ENCODE measurements at places on chromosomes 16 and 17.
A peak's percentile ranks its signal among the peaks of the same experiment; 100 is the strongest.

DNA sequence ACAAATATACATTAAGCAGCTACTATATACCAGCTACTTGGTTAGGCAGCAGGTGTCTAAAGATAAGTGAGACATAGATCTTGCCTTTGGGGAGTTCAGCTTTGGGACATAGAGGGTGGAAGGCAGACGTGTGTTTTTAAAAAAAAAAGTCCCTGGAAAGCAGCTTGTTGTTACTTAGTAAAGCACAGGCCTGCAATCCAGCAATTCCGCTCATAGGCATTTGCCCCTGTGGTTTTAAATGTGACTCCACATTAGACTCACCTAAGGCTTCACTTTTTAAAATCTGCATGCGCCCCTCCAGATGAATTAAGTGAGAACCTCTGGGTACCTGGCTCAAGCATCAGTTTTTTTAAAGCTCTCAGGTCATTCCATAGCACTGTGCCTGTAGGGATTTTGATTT is 7.2 kb upstream of the MLYCD start:
- DNase-seq: no peak

DNA sequence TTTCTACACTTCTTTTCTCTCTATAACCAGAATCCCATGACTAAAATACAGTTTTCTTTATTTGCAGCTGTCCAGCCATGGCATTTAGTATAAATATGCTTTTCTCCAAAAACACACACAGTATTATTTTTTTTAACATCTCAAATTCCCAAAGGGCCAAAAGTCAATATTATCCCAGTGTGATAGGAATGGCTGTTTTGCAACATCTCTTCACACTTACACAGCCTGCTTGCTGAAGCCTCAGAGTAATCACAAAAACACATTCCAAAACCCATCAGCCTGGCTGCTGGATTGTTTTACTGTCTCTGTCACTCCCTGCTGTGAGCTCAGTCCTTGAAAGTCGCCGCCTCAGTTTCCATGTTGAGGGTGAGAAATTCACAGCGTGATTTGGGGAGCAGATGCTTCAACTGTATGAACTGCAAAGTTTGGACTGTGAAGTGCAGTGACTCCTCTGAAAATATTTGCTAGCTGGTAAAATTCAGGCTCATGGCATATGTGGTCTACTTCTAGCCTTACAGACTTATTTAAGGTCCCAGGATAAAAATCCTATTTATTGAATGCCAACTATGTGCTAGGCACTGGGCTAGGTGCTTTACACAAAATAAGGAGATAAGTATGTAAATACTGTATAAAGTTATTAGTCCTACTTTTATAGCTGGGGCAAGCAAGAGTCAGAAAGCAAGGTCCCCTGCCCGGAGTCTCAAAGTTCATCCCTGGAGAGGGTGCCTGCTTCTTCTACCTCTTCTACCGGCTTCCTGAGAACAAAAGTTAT is 116.5 kb downstream of the SOCS1 start:
- no peak for DNase-seq

DNA sequence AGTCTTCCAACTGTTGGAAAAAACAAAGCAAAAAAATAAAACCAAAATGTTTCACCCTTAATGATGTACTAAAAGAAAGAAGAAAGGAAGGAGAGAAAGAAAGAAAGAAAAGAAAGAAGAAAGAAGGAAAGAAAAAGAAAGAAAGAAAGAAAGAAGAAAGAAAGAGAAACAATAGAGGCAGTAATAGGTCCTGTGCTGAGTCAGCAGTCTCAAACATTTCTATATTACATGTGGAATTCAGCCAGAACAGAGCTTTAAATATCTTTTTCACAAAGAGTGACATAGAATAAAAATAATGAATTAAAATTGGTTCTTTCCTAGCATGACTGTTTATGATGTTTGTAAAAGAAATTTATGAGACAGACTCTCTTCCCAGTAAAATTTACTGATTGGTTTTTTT is 1135.3 kb upstream of the CDH8 start:
- DNase-seq: no peak

DNA sequence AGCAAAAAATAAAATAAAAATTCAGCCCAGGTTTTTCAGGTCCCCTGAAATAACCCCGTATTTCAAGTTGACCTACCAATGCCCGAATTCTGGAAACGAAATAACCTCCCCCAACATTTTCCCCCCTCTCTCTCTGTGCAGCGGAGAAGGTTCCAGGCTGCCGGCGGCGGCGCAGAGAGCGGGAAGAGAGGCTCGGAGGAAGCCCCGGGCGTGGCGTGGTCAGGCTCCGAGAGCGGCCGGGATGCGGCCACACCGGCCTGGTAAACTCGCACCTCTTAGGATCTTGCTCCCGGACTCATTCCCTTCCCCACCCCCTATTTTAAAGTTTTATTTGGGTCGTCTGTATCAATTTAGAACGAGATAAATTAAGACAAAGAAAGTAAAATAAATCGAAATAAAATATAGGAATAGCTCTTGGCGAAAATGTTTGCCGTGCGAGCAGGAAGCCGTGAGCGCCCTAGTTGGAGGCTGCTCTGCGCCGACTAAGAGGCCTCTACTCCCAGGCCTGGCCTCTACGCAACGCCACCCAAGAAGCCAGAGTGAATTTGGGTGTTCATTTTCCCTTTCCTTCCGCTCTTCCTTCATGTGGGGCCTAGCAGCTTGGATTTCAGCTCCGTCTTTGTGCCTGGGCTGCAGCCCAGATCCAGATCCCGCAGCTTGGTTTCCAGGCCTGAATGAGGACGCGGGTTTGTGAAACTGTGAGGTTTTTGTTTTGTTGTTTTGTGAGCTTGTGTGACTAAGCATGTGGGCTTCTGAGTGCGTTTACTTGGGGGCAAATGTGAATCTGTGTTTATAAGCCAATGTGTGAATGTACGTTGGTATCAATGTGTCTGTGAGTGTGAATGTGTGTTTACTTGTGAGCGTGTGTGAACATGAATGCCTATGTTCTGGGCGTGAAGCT is 1.5 kb upstream of the HOXB6 start:
- DNase-seq: no peak

DNA sequence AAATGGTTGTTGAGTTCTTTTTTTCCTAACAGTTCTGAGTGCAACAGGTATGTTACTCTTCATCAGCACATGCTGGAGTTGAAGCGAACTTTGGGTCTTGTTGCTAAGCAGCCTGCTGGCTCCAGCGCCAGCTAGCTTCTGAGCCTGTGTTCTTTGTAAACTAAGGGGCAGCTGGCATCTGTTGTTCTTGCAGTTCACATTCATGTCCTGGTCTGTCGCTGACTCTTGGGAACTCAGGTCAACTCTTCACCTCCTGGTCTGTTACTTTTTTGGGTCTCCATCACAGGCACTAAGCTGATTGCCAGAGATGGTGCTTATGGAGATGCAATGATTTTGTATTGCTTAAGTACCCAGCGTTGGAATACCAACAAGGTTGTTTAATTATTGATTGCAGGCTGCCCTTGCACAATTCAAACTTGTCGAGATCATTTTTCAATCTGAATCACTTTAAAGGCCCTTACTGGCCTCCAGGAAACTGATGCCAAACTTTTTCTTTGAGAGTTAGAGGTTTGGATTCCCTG is 40.9 kb downstream of the USP10 start:
- DNase-seq: no peak

- DNase-seq: no peak
These were observed 390 bp downstream of the ZNRF1 start for GRCh38 chr16:74999219-74999608.

- peak; percentile 9 for DNase-seq
These were observed 800 bp downstream of the PLEKHH3 start for GRCh38 chr17:42675965-42676423.

GRCh38 chr17:59420901-59421300 is 89.4 kb downstream of the YPEL2 start:
- DNase-seq: no peak

Data from NCI-H2081 treated with DMSO at 0.1 percent for 48 hours (cell line).